Peyer's patch (tissue), 4 donors: ENCODE measurements at places on chromosomes 6 and 20. TPM values are rescaled to one million over a fixed set of nuclear protein-coding genes. Genes with fewer than 3 reads are reported as not detected.

- no peak for DNase-seq
Observed at GRCh38 chr6:45724511-45724910, 291.1 kb downstream of the CLIC5 start.

DNA sequence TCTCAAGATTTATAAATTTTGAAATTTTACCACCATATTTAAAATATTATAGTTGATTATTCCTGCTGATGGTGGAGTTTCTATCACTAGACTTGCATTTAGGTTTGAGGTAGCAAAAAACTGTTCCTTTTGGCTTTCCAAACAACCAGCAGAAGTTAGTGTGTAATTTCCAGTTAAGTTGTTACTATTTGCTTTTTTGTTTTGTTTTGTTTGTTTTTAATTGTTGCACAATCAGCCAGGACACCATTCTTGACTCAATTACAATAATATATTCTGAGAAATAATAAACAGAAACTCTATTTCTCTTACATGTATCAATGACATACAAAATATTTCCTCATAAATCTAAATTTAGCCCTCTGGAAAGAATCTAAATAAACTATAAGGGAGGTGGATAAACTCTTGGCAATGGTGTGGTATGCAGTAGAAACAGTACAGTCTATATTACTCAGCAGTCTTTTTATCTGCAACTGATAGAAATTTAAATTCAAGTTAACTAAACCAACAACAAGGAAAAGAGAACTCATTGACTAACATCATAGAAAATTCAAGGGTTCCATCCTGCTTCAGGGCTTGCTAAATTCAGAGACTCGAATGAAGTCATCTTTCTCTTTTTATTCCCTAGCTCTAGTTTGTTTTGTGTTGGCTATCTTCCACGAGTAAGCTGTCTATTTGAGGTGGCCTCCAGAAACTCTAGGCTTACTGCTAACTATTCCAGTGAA is 19.4 kb upstream of the COL19A1 start:
- DNase-seq, result no peak

DNA sequence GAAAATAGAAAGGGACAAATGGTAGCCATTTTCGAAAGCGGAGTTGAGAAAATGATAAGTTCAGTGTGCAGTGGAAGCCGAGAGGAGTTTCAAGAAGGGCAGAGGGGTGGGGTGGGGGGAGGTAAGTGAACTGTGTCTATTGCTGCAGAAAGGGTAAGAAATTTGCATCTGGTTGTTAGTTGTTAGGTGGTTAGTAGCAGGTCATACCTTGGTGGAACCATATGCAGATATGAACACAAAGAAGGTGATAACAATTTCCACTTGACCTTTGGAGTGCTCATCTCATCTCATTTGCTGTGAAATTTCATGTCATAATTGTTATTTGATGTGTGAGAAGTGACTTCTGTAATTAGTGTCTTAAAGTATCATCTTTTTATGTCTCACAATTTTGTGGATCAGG is 288.2 kb downstream of the QKI start:
- DNase-seq, result no peak

SNPH gene
- total RNA-seq, result 3.5 TPM

DNA sequence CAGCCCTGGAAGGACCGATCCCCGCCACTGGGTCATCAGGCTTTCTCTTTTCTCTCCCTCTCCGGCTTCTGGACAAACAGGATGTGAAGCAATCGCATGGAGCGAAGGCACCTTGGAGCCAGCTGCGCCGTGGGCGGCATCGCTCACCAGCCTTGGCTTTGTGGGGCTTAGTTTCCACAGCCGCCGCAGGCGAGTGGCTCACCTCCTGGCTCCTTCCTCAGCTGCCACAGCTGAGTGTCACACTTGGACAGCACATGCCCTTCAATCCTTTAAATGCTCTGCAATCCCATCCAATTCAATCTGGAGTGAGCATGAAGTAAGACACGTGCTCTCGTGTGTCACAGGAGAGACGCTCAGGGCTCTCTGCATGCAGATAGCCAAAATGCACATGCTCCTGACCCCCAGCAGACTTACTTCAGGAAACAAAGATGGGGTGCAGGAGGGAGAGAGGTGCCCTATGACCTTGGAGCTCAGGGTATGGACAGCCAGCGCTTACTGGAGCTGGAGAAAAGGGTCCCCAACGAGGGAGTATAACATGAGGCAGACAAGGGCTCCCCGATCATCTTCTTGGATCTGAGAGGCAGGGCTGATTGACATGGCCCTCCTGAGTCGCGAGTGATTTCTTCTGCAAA is 70.9 kb downstream of the BMP7 start:
- DNase-seq, result no peak

- DNase-seq, result peak; percentile 70
Observed at GRCh38 chr20:17648791-17649730, 33.0 kb downstream of the RRBP1 start.

GRCh38 chr6:149212892-149213801 is 104.4 kb upstream of the TAB2 start:
- no peak for DNase-seq

PAK5 gene
- total RNA-seq, result not detected

DNA sequence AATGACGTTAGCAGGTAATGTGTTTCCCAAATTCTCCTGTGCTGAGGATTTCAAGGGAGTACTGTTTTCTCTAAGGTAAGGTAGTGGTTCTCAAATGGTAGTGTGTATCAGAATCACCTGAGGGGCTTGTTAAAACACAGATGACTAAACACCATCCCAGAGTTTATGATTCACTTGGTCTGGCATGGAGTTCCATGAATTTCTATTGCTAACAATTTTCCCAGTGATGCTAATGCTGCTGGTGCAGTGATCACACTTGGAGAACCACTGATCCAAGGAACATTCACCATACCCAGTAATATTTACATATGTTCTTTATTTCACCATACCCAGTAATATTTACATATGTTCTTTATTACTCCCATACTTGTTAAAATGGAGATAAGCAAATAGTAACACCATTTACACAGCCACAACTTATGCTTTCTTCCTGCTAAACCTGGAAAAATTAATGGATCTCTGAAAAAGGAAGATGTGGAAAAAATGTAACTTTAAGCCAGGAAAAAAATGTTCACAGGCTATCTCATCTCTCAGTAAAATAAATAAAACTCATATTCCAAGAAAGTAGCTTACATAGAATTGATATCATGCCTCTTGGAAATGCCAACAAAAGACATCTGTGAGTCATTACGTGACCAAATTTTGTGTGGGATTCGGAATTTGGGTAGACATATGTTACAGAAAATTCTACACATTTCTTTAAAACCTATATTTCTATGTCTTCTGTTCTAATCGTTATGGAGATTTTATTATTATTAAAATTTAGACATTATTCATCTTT is 129.5 kb downstream of the MMUT start:
- no peak for DNase-seq

- DNase-seq, result no peak
Observed at GRCh38 chr6:135637701-135638100, 140.2 kb upstream of the AHI1 start.

DNA sequence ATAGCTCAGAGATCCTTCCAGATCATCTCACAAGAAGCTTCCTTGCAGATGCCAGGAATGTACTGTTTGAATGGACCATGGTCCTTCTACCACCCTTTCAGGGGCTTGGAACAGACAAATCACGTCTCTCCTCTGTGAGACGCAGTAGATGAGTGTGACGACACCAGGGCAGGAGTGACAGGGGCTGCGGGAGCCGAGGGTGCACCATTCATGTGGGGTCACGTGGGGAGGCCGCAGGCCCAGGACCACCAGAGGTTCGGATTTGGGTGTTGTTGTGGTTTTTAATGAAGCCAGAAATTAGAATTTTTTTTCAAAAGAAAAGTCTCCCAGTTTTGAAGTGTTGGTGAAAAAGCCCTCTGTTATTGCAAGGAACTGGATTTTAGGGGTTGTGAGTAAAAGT is 79.2 kb downstream of the PREX1 start:
- DNase-seq, result no peak

DNA sequence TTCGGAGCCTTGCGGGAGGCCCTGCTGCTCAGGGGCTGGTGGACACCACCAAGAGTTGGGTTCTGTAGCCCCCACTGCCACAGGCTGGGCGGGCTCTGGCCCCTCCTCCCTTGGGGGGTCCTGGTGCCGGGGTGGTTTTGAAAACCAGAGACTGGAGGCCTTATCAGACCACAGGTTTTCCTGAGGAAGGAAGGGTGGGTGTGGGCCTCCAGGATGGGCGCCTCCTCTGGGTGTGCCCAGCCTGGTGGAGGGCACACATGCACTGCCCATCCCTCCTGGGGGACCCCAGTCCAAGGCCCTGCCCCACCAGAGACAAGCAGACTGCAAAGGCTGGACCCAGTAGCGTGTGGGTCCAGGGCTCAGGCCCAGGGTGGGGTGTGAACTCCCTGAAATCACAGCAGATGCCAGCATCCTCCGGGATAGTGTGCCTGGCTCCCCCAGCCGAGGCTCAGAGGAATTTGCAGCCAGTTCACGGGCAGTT is 13.5 kb upstream of the ZBTB46 start:
- DNase-seq, result no peak

- DNase-seq, result no peak
Observed at GRCh38 chr20:13271098-13271497, 50.0 kb downstream of the ISM1 start.

KIAA1755 gene
- 4.1 TPM for total RNA-seq

DNA sequence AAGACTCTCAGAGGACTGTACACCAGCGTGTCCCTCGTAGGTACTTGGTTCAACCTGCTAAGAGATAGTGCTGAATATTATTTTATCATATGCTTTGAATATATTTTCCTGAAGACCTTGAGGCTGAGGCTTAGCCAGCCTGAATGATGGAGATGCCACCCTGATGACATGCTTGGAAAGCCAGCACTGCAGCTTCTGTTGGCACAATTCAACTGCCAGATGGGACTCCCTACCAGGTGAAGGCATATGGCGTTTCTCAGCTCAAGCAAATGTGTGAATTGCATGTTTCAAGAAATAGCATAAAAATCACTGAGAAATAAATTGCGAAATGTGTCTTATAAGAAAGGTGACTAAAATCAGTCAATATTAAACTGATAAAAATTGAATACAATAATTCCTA is 228.1 kb upstream of the CST7 start:
- DNase-seq, result no peak

DNA sequence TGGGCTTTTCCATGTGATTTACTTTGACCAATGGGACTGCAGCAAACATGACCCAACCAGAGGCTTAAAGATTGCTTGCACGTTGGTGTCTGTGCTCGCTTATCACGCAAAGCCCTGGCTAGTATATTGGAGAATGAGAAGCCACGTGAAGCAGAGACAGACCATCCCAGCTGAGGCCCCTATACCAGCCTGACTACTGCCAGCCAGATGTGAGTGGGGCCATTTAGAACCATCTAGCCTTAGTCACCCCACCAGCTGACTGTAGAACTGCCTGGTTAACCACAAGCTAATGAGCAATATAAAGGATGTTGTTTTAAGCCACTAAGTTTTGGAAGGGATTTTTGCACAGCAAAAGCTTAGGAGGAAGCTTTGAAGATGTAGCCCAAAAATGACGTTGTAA is 74.5 kb downstream of the MACROD2 start:
- no peak for DNase-seq

ZBTB12 gene
- 1.0 TPM for total RNA-seq

PKHD1 gene
- total RNA-seq, result 0.54 TPM

AGPAT4 gene
- 11.6 TPM for total RNA-seq

GRCh38 chr20:57688864-57689263 is 21.0 kb downstream of the PMEPA1 start:
- DNase-seq, result no peak

THBD gene
- 12.9 TPM for total RNA-seq
